ENCODE measurements at places on chromosomes 1 and 21.

GRCh38 chr1:168717906-168718891, 10.8 kb downstream of the DPT start:
- DNase-seq, result no peak

DNA sequence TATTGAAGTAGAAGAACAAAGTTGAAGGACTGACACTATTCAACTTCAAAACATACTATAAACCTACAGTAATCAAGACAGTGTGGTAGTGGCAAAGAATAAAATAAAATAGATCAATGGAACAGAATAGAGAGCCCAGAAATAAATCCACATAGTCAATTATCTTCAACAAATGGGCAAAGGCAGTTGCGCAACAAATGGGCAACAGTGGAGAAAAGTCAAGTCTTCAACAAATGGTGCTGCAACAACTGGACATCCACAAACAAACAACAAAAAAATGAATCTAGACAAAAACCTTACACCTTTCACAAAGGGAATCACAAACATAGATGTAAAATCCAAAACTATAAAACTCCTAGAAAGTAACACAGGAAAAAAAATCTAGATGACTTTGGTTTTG, 38.4 kb downstream of the MIXL1 start:
- DNase-seq, result no peak

- no peak for DNase-seq
Observed at GRCh38 chr1:195332102-195332501, 1276.1 kb downstream of the KCNT2 start.

DNA sequence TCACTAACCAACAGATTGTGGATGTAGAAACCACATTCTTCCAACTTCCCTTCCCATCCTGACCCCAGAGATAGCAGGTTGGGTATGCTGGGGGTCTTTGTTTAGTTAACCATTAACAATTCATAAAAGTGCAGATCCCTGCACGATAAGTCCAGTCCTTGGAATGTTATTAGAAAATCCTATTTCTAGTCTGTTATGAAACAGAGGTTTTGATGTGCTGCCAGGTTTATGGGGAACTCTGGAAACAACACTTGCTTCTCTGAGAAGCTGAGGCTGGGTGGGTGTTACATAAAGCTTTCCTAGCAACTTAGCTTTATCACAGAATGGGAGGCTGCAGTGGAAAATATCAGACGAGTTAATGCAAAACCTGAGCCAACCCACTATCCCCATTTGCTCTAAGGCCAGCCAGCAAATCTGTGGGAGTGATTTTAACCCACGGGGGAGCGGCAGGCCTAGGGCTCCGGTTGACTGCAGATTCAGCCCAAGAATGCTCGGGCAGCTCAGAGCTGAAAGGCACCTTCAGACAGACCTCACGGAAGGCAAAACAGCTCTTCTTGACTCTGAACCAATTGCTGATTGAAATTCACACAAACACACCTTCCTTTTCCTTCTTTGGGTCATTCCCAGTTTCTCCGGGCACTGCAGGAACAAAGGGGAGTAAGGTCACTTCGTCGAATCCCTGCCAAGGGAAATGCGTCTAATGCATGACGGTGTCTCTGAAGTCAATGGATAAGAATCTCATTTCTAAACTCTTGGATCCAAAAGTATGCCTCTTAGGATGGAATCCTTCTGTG, 111.7 kb upstream of the IRF2BP2 start:
- no peak for DNase-seq

DNA sequence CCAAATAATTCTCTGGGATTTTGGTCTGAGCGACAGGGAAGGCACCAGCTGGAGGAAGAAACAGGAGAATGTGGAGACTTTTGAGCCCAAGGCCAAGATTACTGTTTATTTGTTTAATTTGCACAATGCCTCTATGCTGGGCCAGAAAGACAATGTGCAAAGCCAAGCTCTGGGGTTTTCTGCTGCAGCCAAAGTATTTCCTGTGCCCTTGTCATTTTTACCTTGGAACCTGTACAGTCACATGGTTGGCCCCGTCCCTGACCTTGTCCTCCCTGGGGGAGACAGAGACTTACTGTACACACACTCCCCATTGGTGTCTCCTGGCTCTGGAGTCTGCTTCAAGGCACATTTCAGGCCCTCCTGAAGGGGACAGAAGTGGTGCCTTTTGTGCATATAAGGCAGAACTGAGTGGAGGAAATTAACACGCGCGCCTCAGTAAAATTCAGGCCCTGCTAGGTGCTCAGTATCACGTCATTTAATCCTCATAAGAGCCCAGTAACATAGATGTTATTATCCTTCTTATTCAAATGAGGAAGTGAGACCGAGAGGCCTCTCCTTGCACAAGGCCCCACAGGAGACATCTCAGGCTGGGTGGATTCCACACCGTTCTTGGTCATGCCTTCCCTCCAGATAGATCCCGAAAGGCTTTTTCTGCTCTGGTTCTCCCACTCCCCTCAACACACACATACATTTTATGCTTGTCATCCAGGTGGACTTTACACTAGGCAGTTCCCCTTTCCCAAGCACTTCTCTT, 21.1 kb downstream of the C1orf115 start:
- DNase-seq, result no peak

DNA sequence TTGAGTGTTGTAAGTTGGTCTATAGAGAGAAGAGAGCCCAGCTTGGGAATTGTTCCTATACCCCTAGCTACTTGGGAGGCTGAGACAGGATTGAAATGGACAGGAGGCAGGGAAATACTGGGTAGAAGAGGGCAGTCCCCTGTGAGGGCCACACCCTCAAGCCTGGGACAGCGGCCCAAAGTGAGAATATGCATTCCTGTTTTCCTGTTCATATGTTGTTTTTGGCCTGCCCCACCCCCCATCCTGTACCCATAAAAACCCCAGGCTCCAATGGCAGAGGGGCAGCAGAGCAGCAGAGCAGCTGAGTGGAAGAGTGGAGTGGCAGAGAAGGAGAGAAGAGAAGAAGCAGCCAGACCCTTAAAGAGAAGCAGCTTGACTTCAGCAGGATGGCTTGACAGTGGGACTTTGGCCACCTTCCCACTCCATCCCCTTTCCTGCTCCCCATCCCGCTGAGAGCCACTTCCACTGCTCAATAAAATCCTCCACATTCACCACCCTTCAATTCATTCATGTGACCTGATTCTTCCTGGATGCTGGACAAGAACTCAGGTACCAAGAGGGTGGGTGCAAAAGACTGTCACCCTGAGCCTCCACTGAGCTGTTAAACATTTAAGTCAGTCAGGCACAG, 70.6 kb upstream of the PUM1 start:
- no peak for DNase-seq

DNA sequence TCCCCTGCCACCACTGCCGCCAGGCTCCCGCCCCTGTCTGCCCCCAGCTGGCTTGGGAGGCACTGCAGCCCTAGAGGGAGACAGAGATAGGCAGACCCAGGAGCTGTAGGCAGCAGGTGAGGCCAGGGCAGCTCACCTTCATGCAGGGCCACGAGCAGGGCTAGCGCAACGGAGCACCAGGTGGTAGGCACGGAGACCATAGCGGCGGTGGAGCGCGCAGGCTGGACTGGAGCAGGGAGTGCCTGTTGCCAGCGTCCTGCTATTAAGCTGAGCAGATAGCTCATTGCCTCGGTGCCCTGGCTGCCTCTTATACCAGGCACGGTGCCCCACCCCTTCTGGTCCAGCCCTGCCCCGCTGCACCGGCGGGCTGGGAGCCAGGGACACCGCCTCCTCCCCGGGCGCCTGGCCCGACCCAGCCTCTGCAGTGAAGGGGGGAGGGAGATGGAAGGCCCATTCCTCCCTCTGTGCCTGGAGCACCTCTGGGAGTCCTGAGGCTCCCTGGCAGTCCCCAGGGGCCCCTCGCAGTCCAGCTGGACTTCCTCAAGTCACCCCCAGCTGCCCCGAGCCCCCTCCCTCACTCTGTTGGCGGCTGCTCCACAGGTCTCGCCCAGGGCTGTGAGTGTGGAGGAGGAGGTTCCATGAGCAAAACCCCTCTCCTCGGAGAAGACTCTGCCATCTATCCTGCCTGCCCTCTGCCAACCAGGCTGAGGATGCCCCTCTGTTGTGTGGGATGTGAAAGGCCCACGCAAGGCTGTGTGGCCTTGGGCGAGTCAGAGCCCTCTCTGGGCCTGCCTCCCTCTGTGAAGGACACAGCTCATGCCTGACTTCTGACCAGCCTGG, at the start of gene EDN2:
Gene EDN2 (minus strand): TSS at position 282 of the 840 bp plus-strand sequence. CDS start 82 bp downstream, at position 200.
- no peak for DNase-seq

- DNase-seq, result peak; percentile 64
Observed at GRCh38 chr1:14945132-14946010, 208.2 kb upstream of the TMEM51 start.

- no peak for DNase-seq
Observed at GRCh38 chr1:178126741-178127185, 32.9 kb downstream of the RASAL2 start.

DNA sequence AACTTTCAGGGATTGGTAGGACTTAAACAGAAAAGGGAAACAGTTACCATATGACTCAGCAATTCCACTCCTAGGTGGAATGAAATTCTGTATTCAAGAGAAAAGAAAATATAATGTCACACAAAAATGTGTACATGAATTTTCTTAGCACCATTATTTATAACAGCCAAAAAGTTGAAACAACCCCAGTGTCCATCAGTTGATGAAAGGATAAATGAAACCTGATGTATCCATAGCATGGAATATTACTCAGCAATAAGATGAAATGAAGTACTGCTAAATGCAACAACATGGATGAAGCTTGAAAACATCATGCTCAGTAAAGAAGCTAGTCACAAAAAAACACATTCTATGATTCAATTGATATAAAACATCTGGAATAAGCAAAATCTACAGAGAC, 15.5 kb downstream of the EEIG2 start:
- no peak for DNase-seq

DNA sequence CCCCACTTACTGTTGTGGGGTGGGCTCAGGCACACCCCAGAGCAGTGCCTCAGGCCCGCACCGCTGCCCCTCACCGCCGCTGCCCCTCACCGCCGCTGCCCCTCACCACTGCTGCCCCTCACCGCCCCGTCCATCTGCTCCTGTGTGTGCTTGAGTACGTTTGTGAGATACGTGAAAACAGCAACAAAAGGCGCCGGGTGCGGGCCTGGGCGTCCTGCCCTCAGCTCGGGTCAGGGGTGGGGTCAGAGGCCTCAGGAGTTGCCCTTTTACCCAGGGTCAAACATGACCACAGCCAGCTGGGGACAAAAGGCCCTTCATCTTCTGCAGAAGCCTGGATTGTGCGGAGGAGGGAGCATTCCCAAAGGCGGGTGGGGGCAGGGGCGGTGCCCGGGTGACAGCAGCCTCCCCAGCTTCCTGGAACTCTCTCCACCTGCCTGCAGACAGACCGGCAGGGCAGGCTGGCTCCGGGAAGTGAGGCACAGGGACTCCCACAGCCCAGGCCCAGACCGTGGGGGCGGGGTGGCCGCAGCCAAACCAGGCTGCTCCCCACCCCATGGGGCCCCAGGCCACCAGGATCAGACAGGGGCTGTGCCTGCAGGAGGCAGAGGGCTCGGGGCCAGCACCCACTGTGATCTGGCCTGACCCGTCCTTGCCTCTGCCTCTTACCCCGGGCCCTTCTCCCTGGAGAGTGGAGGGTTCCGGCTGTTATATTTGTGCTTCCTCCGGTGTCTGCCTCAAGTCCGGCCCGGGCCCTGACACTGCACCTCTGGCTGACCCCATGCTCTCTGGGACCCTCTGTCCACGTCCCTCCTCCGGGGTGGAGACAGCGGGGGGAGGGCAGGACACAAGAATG, 2.3 kb upstream of the VWA1 start:
- peak; percentile 69 for DNase-seq

DNA sequence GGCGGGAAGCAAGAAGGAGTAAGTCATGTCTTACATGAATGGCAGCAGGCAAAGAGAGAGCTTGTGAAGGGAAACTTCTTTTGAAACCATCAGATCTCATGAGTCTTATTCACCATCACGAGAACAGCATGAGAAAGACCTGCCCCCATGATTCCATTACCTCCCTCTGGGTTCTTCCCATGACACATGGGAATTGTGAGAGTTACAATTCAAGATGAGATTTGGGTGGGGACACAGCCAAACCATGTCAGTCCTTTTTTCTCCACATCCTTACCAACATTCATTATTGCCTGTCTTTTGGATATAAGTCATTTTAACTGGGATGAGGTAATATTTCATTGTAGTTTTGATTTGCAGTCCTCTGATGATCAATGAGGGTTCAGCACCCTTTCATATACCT, 81.0 kb downstream of the DIRAS3 start:
- DNase-seq, result no peak

DNA sequence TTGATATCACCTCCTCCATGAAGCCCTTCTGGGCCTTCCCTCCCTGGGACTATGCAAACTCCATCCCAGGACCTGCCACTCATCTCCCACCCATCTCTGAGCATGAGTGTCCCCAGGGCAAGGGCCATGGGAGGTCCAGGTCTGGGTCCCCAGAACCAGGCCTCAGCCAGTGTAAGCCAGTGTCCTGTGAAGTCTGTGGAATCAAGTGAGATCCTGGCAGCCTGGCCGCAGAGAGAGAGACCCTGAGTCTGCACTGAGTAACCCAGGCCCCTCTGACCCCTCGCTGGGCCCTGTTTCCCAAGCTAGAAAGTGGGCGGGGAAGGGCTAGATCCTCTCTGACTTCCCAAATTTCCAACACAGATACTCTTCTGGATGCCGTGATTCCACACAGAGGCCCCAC, 132.7 kb downstream of the DMRTB1 start:
- DNase-seq, result no peak

- no peak for DNase-seq
Observed at GRCh38 chr1:2874207-2874606, 72.7 kb upstream of the TTC34 start.

DNA sequence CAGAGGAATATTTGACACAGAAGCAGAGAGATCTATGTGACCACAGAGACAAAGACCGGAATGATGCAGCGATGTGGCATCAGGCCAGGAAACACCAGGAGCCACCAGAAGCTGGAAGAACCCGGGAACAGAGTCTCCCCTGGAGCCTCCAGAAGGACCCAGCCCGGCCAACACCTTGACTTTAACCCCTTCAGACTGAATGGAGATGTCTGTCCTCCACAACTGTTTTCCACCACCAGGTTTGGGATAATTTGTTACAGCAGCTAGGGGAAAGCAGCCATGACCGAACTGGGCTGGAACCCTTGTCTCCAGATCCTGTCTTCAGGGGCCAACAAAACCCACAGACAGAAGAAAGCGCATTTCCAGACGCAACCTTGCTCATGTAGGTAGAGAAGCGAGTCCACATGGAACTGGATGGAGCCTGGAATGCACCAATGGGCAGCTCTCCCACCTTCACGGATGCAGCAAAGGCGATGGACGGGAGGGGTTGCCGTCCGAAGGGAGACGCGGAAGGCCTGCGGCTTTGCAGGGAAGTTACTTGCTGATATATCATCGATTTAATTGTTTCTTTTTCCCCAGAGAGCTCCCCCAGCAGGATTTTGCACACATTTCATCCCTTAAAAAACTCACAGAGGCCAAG, 396.6 kb downstream of the NPHP4 start:
- no peak for DNase-seq
